ENCODE measurements at places on chromosomes 13 and 19.

- peak; percentile 2 for DNase-seq
These were observed 12.7 kb downstream of the SUGT1 start for GRCh38 chr13:52665325-52665724.

DNA sequence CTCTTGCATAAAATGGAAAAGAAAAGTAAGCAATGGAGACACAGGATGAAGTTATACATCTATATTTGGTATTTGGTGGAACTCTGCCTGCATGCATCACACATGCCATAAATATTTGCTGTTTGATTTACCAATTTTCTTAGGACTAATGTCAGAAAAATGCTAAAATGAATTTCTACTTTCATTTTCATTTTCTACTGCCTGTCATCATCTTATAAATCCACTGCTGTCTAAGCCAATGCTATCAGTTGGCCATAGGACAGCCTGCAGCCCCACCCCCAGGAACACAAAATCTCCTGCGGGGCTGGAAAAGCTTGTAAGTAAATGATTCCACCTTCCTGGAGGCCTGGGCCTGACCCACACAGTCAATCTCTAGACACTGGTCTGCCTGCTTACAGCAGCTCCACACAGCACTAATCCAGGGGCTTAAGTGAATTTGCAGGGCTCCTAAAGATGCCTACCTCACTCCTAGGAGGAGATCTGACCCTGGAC, 122.0 kb downstream of the ENOX1 start:
- peak; percentile 72 for DNase-seq

GRCh38 chr13:59384154-59384553, 779.6 kb downstream of the DIAPH3 start:
- DNase-seq = no peak

DNA sequence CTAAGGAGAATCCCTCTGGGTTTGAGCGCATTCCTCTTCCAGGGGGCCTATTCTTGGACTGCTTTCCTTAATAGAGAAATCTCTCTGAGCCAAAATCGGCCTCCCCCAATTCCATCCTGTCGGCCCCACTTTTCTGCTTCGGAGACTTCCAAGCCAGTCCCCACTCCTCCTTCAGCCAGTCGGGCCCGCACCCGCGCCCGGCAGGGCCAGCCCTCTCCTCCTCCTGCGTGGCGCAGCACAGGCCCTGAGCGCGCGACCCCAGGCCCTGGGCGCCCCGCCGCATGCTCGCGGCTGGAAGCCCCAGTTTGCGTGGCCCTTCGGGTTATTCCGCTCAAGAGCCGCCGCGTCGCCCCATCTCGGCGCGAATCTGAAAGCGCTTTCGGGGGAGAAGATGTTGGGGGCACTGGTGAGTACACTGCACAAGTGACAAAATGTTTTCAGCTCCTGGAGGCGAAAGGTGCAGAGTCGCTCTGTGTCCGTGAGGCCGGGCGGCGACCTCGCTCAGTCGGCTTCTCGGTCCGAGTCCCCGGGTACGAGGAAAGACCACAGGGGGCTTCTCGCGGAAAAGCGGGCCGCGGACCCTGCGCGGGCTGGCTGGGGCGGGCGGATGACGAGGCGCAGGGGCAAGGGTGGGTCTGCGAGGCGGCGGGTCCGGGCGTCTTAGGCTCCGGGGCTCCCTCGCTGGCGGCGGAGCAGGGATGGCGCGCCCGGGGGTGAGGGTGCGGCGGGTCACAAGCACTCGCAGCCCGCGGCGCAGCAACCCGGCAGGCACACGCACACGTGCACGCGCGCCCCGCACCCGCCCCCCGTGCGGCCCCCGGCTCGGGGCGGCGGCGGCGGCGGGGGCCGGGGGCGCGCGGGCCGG, at the start of gene IL17D:
Gene IL17D (plus strand): TSS at position 785 of the 865 bp plus-strand sequence. CDS start 303 bp downstream, outside the sequence.
- DNase-seq = no peak

GRCh38 chr13:106593132-106593531, 25.2 kb upstream of the ARGLU1 start:
- no peak for DNase-seq

DNA sequence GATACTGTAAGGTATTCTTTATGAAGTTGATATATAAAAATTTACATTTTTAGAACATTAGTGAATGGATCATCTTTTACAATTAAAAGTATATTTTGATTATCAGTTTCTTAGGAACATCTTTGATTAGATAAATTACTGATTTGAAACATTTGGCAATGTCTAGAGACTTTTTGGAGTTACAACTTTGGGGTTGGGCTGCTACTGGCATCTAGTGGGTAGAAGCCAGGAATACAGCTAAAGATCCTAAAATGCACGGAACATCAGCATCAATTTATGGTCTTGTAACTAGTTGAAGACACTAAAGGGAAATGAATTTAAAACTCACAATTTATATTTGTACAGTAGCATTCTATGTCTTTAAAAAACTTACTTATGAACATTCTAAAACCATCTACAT, 19.9 kb downstream of the POMP start:
- DNase-seq = no peak

DNA sequence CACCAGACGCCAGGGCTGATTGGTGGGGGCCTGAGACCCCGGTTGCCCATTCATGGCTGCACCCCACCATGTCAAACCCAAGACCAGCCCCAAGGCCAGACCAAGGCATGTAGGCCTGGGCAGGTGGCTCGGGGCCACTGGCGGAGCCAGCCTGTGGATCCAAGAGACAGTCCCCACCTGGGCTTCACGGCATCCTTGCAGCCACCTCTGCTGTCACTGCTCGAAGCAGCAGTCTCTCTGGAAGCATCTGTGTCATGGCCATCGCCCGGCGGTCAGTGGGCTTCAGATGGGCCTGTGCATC, 3.8 kb upstream of the TEKTIP1 start:
- no peak for DNase-seq

GRCh38 chr13:61136515-61136914, 279.1 kb downstream of the PCDH20 start:
- DNase-seq = no peak

DNA sequence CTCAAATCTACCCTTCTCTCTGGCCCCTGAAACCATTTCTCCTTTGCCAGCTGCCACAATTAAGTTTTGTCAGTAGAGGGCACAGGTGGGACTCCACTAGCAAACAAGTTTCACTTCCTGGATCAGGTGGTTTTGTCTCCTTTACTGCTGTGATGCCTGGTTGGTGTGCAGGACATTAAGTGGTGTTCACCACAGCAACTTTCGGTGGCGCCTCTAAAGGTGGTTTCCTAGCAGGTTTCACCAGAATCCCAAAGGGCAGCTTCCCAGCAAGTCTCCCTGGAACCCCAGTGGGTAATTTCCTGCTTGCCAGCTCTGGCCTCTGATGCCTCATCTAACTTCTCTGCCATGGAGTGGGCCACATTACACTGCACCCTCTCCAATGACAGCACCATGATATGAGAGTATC, 16.6 kb downstream of the MED4 start:
- no peak for DNase-seq

GRCh38 chr19:52296400-52296772, 583 bp upstream of the ZNF480 start:
- peak; percentile 25 for DNase-seq

GRCh38 chr13:52160506-52160905, 1.1 kb upstream of the NEK3 start:
- no peak for DNase-seq

DNA sequence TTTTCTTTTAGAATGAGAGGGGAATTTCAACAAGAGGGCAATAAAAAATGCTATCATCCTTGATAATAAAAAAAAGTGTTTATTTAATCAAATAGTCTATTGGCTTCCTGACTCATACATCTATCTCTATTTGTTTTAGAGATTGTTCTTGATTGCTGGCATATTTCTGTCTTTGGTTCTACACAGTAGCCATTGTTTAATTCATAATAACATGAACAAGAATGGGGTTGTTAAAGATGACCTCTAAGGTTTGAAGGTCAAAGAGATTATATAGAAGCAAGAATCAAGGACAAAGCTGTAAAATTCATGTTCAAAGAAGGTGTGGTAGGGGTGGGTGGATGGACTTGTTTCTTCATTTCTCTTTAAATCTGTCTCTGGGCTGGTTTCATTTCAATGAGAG, 166.0 kb upstream of the KLF12 start:
- no peak for DNase-seq

- peak; percentile 5 for DNase-seq
These were observed 4.3 kb downstream of the SOX1 start for GRCh38 chr13:112071102-112071722.
